ENCODE measurements at places on chromosomes 13 and 19.

GRCh38 chr13:53612200-53612599 is 583.6 kb downstream of the OLFM4 start:
- DNase-seq = no peak

DNA sequence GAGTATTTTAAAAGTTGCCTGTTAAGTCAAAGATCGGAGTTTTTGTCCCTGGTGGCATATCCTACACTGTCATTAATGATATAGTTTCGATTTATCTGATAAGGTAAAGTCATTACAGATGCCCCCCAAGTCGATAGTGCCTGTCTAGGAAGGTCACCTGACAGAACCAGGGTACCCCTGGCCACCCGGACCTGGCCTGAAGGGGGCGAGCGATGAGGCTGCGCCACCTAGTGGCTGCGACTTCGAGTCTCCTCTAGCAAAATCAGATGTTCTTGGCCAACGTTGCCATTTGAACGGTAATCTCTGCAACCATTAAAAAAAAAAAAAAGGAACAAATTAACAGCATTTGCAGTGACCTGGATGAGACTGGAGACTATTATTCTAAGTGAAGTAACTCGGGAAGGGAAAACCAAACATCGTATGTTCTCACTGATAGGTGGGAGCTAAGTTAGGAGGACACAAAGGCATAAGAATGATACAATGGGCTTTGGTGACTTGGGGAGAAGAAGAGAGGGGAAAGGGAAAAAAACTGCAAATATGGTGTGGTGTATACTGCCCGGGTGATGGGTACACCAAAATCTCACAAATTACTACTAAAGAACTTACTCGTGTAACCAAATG is 565.1 kb downstream of the LIG4 start:
- DNase-seq = no peak

DNA sequence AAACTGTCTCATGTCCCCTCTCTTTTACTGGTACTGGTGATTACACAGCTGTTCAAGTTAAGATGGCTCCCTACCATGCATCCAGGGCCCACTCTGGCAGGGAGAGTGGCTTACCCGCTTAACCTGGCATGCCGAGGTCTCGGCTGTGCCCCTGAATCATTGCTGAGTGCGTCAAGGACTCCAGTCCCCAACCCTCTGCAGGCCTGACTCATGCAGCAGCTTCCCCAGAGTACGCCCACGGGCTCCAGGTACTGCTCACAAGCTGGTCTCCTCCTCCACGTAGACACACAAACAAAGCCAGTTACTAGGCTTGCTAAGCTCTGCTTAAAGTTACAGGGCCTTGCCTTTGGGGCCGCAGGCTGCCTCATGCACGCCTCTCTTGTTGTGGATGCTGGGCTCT is 447.4 kb downstream of the COG6 start:
- DNase-seq = no peak

GRCh38 chr13:40648841-40649240 is 17.6 kb downstream of the FOXO1 start:
- DNase-seq = no peak

GRCh38 chr19:6204212-6204611 is 68.7 kb downstream of the ACSBG2 start:
- no peak for DNase-seq

DNA sequence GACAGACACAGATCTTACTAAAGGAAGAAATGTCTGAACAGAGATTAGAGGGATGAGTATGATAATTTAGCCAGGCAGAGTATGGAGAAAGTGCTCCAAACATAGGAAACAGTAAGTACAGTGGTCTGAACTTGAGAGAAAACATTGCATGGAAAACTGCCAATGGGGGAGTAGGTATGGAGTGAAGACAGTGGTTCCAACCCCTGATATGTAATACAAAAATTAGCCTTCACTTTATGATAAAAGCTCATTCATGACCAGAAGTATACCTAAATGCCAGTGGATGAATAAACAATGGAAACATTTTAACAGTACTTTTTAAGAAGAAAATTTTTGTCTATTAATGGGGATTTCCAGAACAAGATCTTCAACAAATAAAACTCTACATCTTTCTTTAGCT is 334.0 kb downstream of the DIAPH3 start:
- DNase-seq = no peak

GRCh38 chr19:40133491-40133890 is 42.7 kb upstream of the ZNF780A start:
- DNase-seq = no peak

GRCh38 chr19:1026783-1027649 is 608 bp downstream of the CNN2 start:
- DNase-seq = peak; percentile 61

DNA sequence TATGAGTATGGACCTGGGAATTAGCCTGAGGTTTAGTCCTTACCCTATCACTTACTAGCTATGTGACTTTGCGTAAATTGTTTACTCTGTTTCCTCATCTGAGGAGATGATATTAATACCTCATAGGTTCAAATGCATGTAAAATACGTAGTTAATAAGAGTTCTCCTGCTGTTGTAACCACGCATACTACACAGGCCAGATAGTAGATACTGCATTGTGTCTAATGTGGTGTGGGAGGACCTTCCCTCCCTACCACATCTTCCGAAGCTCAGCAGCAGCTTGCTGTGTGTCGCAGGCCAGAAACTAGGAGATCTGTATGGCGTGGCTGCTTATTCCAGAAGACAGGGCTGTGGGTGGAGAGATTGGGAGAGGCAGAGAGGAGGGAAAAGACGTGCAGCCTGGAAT is 23.0 kb downstream of the GTF2F2 start:
- DNase-seq = no peak

- DNase-seq = no peak
These were observed 2.5 kb upstream of the FXYD3 start for GRCh38 chr19:35112995-35113688.

DNA sequence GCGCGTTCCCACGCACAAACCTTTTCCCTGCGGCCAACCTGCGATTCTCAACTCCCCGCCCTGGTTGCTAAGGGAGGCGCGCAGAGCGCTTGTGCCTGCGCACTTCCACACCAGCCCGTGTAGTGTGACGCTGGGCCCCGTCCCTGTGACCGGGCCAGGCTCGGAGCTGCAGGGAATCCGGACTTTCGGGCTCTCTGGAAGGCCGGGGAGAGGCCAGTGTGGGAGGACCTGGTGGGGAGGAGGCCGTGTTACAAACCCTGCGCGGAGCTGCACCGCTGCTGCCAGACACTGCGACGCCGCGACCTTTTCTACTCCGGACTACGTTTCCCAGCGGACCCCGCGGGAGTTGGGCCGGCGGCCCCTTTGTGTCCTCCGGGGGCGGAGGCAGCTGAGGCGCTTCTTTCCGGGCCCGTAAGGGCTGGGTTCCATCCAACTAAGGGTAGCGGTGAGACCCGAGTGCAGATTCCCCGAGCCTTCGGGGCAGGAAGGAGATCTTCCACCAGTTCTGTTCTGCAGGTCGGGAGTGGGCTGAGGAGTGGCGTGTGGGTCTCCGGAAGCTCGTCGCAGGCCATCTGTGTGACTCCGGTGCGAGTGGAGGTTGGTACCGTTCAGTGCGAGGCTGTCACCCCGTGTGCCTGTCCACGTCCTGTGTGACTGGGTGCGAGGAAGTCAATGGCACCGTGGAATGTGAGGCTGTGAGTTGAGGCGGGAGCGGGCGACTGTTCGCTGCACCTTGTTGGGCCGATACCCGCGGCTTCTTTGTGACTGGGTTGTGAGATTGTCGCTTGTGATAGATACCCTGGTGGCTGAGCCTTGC is at the start of gene ZNF570:
TSS of gene ZNF570 (plus strand) at position 396 of the 817 bp plus-strand sequence. CDS start 999 bp downstream, outside the sequence.
- DNase-seq = peak; percentile 94
